ENCODE measurements at places on chromosomes 7 and 10.
A peak's percentile ranks its signal among the peaks of the same experiment; 100 is the strongest.

DNA sequence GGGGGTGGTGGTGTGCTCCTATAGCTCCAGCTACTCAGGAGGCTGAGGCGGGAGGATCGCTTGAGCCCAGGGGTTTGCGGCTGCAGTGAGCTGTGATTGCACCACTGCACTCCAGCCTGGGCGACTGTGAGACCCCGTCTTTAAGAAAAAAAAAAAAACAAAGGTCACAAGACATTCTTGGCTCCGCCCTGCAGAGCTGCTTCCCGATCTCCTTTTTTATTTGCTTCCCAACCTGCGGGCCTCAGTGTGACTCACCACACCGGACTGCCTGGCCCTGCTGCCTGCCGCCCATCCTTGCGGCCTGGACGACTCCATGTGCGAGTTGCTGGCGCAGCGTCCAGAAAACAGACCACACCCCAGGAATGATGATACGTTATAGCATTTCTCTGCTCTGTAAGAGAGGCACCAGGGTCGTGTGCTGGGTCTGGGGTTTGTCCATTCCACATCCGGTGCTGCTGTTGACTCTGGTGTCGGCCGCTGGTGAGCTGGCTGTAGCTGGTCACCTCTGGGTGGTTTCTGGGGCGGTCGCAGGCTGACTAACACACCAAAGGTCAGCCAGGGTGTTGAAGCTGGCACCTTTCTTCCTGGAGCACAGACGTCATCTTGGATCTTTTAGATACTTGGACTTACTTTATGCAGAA is 123.6 kb downstream of the TCF7L2 start:
- no peak for DNase-seq

- DNase-seq: no peak
Observed at GRCh38 chr10:60799971-60800650, 21.8 kb downstream of the CDK1 start.

GRCh38 chr7:12637819-12638592 is 49.4 kb upstream of the ARL4A start:
- no peak for DNase-seq

- DNase-seq: no peak
Observed at GRCh38 chr10:101562231-101562630, 25.8 kb downstream of the POLL start.

DNA sequence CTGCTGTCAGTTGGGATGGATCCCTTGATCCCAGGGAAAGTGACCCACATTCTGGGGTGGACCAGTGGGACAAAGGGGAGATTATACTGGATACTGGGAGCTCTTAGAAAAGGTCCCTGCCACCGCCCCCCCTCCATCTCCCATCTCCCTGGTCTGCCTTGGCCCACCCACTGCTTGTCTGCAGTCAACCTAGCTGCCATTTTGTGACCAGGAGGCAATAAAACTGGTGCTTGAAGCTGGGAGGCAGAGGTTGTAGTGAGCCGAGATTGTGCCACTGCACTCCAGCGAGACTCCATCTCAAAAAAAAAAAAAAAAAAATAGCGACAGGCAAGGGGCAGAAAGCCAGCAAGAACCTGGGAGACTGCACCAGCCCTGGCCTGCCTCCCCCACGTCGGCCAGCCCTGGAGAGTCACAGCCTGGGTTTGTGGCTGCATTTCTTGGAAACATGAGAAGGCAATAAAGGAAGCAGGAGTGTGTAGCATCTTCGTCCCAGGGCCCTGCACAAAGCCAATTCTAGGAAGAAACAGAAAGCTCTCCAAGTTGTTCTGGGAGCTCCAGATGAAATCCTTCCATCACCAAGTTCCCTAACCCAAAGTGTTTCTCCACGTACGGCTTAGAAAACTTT is 4.7 kb upstream of the ARPC1B start:
- no peak for DNase-seq

DNA sequence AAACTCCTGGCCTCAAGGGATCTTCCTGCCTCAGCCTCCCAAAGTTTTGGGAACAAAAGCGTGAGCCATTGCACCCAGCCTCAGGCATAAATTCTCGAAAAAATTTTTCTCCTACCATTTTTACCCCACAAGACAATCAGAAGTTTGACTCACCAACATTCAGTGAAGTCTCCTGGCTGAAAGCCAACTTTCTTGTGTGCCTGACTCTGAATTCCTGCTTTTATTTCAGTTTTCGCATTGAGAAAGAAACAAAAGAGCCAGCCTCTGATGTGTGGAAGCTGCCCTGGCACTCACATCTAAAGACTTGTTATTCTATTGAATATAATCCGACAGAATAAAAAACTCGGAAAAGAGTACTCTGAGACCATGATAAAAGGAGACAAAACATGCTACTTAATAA is 402.9 kb downstream of the MAGI2 start:
- DNase-seq: no peak

DNA sequence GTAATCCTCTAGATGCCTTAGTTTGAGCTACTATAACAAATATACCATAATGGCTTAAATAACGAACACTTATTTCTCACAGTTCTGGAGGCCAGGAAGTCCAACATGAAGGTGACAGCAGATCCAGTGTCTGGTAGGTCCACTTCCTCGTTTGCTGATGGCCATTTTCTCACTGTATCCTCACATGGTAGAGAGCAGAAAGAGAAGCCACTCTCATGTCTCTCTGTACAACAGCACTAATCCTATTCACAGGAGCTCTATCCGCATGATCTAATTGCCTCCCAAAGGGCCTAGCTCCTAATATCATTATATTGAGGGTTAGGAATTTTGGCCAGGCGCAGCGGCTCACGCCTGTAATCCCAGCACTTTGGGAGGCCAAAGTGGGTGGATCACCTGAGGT is 10.2 kb downstream of the HIBADH start:
- DNase-seq: no peak

DNA sequence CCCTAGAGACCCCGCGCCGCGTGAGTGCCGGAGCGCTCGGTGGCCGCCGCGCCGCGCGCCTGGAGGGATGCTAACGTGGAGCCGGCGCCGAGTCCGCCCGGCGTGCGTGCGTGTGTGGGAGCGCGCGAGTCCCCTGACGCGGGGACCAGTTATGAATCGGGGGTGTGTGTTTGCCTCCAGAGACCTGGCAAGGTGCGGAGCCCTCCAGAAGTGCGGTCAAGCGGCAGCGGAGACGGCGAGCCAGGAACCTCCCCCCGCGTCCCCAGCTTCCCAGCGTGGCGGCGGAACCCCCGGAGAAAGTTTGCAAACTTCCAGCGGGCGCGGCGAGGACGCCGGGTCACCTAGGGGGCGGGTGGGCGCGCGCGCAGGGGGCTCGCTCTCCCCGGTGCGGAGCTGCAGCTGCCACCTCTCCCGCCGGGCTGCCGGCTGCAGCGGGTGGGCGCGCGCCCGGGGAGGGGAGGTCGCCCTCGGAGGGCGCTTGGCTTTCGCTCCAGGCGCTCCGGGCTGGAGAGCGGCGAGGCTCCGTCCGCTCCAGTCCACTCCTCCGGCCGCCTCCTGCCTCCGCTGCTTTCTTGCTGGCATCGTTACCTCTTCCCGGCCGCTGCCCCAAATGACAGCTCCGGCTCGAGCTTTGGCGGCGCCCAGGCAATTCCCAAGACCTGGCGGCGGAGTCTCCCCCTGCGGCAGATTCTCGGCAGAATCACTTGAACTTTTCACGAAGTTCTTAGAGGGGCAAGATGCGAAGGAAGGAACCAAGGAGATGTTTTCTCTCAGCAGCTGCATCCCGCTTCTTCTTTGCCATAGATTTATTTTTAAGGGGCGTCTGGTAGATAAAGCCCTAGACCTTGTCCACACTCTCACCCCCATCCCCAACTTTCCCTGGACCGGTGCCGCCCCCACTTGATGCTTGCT is 2.3 kb upstream of the CREB5 start:
- DNase-seq: no peak

GRCh38 chr10:22325272-22326144 is 4.6 kb downstream of the BMI1 start:
- peak; percentile 69 for DNase-seq

DNA sequence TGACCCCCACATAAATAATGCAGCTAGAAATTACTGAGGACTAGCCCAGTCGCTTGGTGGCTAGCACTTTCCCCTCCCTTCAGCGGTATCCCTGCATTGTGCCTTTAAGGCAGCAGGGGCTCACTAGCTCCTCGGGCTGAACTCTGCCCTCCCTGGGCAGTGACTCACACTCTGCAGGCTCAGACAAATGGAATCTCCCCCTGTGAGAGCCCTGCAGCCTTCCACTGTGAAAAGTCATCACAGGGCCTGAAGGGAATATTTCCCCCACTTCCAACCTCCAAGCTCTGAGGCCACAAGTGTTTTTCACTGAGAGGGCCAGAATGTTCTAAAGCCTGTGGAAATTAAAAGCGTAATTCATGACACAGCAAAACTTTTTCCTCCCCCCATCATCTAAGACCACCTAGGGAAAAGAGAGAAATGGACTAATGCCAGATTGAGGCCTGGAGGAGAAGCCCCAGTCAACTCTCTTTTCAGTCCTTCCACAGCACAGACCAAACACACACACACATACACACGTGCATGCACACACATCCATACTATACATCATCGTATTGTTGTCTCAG is 93.6 kb upstream of the COL1A2 start:
- no peak for DNase-seq

- DNase-seq: no peak
Observed at GRCh38 chr10:16673443-16673842, 143.8 kb downstream of the RSU1 start.

DNA sequence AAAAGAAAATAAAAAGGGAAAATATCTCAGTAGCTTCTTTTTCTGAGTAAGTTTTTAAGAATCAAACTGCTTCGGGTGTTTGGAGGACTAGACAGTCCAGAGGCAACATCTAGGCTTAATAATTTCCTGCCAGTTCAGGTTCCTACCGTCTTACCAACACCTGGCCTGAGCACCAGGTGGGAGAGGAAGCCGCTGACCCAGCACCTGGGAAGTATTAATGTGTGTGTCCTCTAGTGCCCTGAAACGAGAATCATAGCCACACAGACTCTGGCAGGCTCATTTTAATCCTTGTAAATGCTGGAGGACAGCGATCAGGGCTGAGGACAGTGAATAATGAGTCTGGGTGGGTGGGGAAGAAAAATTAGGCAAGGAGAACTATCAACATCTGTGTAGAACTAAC is 137.4 kb downstream of the ZNF438 start:
- no peak for DNase-seq

DNA sequence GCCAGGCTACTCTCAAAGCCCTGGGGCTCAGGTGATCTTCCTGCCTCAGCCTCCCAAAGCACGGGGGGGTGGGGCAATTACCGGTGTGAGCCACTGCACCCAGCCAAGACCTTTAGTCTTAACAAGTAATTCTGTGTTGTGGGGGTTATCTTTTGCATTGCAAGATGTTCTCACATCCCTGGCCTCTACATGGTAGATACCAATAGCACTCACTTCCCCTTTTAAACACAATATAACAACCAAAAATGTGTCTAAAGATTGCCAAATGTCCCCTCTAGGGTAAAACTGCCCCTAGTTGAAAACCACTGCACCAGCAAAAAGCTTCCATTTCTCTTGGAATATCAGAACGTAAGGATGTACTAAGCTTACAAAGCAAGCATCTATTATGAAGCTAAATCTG is 225.0 kb downstream of the CTNNA3 start:
- no peak for DNase-seq

- no peak for DNase-seq
Observed at GRCh38 chr7:101273206-101273605, 28.3 kb upstream of the FIS1 start.

GRCh38 chr10:80470266-80470665 is 16.2 kb downstream of the TSPAN14 start:
- no peak for DNase-seq

DNA sequence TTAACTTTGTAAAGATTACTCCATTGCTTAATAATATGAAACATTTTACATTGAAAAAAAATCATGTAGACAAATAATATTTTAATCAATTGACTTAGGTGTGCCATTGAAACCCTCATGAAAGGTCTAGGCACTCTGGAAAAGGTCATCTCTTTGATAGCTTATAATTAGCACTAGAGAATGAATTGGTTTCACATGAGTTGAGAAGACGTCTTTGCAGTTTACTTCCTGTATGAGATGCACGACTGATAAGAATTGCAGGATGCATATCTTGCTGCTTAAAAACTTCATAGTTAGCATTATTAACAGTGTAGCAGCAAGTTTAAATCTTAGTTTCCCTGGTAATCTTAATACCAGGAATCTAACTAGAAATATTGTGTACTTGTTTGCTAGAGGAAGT is 614.2 kb upstream of the COBL start:
- DNase-seq: no peak

- DNase-seq: no peak
Observed at GRCh38 chr10:7832060-7832459, 13.8 kb downstream of the TAF3 start.

DNA sequence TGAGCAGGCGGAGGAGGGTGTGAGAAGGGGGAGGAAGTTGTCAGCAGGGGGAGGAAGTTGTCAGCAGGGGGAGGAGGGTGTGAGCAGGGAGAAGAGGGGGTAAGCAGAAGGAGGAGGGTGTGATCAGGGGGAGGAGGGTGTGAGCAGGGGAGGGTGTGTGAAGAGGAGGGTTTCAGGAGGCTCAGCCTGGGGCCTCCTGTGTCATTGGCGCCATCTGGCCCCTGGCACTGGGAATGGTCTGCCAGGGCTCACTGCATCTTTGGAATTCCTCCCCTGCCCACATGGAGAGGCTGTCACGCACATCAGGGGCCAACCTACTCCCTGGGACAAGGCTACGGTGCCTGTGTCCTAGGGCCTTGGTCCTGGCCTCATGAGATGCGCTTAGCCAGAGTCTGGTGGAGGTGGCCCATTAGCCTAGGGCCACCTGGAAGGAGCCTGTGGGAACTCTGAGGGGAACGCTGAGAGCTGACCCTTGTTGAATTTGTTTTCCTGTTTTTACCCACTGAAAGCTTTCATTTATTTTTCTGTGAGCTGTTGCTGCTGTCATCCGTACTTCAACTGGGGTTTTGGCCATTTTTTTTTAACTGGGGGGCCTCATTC is 18.0 kb downstream of the CAMK2B start:
- peak; percentile 6 for DNase-seq

GRCh38 chr7:80499350-80499953 is 12.4 kb downstream of the GNAT3 start:
- DNase-seq: no peak

DNA sequence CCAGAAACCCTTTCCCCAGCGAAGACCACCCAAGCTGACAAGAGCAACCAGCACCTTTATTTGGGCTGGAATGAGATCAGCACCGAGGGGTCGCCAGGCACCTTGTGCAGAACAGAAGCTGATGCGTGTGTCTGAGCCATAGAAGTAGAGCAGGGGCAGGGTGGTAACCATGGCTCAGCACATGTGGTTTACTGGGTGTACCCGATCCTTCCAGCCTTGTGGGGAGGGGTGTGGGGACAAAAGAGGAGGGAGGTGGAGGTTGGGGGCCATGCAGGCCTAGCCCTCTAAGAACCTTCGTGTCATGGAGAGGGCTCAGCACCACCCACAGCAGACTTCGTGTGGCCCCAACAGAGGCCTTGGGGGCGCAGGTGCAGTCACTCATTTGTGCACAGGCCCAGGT is 84.0 kb upstream of the GTF2I start:
- no peak for DNase-seq
